ENCODE measurements at places on chromosomes 12 and 14.
A peak's percentile ranks its signal among the peaks of the same experiment; 100 is the strongest.

- DNase-seq, result no peak
Measured at GRCh38 chr14:95389471-95390011, 69.8 kb upstream of the CLMN start.

DNA sequence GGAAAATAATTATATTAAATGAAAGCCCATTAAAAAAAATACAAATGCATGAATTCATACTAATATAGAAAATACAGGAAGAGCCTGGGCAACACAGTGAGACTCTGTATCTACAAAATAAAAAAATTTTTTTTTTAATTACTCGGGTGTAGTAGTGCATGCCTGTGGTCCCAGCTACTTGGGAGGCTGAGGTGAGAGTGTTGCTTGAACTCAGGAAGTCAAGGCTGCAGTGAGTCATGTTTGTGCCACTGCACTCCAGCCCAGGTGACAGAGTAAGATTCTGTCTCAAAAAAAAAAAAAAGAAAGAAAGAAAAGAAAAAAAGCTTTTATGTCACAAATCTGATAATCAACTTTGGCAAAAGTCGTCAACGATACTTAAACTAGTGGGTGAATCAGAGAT lies 80.6 kb upstream of the PLEKHA5 start:
- no peak for DNase-seq

DNA sequence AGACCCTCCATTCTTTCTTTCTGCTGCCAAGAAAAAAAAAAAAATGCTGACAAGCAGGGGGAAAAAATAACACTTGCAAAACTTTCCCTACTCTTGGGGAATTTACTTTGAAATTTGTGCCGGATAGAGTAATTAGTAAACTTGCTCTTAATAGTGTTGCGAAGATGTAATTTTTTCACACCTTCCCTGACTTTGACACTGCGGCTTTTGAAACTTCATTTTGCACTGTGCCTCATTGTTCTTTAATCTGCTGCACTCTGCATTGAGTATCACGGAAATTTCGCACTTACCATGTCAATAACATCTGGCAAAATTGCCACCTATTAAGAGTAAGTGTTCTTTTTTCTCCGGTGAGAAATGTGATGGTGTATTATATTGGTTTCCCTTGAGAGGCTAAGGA lies 596.1 kb downstream of the VRK1 start:
- no peak for DNase-seq

GRCh38 chr12:10779103-10779502 lies 23.3 kb downstream of the TAS2R7 start:
- no peak for DNase-seq

GRCh38 chr14:73744175-73744867 lies 30.1 kb upstream of the PNMA1 start:
- DNase-seq, result no peak

GRCh38 chr12:388541-389141 lies 479 bp downstream of the KDM5A start:
- peak; percentile 52 for DNase-seq

GRCh38 chr14:26549571-26549970 lies 48.3 kb downstream of the NOVA1 start:
- DNase-seq, result no peak

DNA sequence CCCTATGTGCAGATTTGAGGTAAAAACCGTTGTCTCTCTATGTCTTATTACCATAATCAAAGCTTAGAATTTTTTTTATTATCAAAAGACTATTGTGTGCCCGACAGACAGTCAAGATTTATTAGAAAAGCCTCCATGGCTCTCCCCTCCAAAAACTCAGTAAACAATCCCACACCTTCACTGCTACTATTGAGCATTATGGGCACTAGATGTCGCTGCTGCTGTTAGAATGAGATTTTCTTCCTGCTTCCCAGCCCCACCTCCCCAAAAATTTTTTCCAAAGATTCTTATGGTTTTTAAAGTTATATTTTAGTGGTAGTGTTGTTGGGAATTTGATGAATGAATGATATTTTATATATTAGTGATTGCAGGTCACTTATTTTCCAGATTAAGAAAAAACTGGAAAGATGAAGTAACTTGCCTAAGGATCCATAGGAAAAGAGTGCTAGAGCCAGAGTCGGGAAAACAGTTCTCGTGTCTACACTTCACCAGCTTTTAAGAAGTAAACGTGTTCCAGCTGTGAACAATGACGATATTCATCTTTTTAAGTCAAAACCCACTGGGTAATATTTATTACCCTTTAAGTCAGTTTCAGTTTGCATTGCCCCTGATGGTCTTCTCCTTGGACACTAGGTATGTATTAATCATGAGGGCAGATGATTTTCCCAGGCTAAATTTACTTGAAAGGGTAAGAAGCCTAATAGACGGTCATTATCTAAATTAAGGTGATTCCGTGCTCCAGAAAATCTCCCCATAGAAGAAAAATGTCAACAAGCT lies 12.2 kb upstream of the FOXG1 start:
- DNase-seq, result no peak

DNA sequence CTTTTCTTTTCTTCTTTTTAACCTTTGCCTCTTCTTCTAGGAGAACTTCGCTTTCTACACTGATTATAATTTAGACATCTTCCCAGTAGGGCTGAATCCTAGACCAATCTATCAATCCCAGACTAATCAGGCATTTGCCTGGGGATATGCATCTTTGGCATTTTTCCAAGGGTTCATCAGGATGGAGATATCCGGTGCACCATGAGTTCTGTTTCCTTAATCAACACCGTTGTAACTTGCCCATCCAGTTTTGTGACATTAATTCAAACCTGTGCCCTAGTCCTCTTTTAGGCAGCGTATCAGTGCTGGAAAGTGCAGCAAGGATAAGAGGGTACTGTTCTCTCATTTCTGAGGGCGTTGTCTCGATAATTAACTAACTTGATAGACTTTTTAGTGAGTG lies 617 bp upstream of the MGP start:
- DNase-seq, result no peak

DNA sequence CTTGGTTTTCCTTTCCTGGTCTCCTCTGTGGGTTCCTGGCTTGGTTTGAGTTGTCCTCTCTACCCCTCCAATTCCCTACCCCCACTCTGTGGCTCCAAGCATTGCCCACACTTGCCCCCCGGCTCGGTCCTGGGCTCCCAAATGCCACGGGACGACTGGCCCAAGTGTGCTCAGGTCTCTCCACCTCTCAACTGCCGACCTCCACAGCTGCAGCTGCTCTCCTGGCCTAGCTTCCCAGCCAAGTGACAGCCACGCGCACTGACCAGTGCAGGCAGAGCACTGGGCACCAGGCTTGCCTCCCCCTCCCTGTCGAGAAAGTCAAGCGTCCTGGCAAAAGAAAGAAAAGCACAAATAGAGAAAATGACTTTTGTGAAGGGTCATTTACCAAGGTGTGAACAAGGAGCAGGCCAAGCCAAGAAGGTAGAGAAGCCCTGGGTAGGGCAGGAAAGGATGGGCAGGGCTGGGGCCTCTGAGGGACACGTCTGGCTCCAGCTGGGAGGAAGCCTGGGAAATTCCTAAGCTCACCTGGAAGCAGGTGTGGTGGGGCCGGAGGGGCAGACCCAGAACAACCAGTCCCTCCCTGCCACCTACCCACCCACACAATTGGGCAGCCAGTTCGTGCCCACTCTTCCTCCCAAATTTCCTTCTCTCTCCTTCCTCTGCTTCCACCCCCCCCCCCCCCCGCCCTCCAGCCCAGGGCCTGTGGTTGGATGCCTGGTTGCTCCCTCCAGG lies 1.8 kb upstream of the CEP170B start:
- no peak for DNase-seq

DNA sequence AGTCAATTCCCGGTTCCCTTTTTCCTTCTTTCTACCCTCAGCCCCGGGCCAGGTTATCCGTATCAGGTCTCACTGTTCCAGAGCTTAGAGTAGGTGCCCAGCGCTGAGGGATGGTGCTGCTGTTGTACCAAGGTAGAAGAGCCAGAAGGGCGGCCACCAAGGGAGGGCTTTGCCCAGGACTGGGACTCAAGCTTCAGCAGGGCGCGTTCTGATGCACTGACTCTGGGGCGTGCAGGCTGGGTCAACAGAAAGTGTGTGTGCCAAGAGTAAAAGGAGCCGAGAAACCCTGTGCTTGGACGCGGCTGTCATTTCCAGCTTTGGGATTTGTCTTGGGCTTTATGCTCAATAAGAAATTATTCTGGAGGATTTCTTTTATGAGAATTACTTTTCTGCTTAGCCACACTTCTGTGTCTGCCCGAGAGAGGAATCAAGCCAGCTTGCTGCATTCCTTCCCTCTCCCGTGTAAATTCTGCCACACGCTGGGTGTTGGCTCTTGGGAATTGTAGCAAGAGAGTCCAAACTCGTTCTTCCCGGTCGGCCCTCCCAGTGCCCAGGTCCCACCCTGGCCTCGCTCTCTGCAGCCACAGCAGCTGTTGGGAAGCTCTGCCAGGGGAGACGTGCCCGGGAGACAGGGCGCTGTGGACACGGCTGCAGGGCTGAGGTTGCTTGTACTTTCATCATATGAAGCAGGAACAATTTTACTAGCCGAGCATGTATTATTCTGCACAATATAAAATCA lies 98.0 kb downstream of the FBXL14 start:
- DNase-seq, result no peak

DNA sequence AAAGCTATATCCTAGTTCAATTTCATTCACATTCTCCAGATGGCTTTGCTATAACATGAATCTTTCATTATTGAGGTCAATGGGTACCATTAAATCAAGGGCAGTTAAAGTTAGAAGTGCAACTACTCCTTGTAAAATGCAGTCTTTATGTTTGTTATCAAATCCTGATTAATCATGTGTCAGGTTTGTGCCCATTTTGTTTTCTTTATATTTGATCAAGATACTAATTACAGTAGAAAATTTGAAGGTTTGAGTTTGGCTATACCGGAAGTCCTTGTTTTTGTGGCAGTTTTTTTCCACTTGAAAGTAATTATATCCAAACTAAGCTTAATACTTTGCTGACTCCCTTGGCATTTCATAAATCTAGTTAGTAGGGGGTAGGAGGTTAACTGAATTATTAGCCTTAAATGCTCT lies 513.0 kb downstream of the DIO2 start:
- no peak for DNase-seq

- DNase-seq, result no peak
Measured at GRCh38 chr14:101588990-101589389, 27.7 kb downstream of the DIO3 start.

GRCh38 chr12:65602610-65603295 lies 221.5 kb upstream of the HMGA2 start:
- DNase-seq, result no peak

DNA sequence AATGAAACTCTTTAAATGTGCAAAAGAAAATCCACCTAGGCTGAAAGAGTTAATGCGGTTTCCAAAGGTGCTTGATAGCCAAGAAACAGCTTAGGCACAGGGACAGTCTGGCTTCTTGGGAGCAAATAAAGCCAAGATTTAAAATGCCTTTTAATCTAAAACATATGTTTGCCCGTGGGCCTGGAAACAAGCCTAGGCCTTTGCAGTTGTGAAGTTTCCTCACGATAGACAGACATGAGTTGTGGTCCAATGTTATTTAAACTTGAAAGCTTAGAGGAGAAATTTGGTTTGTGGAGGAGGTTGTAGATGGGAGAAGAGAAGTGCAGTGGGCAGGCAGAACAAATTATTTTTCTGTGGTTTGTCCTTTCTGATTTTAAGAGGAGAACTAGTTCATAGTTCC lies 29.8 kb downstream of the PROX2 start:
- no peak for DNase-seq

GRCh38 chr12:85531341-85531740 lies 251.3 kb downstream of the ALX1 start:
- DNase-seq, result no peak

DNA sequence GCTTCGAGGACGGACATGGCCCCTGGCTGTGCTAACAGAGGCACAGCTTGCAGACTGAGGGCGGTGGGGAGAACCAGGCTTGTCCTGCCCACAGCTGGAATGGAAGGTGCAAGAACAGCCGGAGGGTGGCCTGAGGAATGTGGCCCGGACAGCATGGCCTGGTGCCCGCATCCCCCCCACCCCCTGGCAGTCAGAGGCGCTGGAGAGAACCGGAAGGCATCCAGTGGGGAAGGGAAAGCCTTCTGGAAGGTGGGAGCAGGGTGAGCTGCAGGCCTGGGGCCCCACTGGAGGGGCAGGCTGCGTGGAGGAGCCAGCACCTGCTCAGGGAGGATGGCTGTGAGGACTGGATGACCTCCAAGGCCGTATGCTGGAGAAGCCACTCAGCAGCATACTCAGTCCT lies 8.1 kb upstream of the CYP46A1 start:
- no peak for DNase-seq

DNA sequence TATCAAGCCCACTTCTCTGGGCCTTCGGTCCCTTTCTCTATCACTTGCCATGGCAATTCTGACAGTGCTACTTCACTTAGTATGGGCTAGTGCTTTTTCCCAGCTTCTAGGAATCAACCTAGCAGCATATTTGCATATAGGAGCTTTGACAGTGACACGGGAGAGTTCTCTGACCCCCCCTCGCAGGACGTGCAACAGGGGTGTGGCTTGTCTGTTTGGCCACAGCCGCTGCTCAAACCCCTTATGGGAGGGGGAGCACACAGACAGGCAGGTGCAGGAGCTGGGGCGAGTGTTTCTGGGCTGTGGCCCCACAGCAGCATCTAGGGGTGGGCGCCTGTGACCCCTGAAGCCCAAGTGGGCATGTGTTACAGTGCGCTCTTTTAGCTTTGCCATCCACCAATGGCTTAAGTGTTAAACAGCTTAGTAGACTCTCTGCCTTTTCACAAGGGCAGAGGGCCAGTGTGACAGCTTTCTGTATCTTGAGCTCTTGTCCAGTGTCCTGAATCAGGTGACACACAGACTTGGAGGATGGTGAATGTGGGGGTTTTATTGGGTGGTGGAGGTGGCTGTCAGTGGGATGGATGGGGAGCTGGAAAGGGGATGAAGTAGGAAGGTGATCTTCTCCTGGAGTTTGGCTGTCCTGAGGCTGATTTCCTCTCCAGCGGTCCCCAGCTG lies 229.3 kb downstream of the PCNX1 start:
- no peak for DNase-seq

DNA sequence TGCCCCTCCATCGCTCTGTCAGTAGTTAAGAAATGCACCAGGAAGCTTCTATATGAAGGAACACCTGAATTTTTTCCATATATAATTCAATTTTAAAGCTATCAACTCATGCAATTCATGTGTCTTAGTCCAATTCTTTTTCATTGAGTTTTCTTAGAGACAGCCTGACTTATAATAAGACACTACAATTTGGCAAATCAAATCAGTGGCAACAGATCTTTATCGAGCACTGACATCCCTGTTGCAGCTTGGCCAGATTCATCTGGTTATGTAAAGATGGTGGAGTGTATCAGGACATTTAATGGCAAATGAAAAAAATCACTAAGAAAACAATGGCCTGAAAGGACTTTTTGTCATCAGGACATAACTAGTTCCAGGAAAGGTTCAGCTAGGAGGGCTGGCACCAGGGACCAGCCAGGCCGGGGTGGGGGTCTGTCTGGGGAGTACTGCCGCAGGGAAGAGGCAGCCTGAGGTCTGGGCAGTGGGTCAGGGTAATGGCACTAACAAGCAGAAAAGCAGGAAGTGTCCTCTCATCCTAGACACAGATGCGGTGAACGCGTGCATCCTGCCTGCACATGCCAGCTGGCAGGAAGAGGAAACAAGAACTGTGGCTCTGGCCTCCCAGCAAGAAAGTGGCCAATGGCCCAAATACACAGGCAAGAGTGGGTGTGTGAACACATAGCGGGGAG lies 100.5 kb upstream of the LMNTD1 start:
- DNase-seq, result no peak

GRCh38 chr14:89367779-89368120 lies 49.3 kb downstream of the FOXN3 start:
- DNase-seq, result no peak

- no peak for DNase-seq
Measured at GRCh38 chr14:92997343-92998061, 74.6 kb downstream of the CHGA start.
